ENCODE measurements at places on chromosomes 1 and 21.
A peak's percentile ranks its signal among the peaks of the same experiment; 100 is the strongest.

GRCh38 chr1:63703701-63704107 is 70.1 kb upstream of the ROR1 start:
- DNase-seq: no peak

GRCh38 chr1:145962157-145963102 is 1.9 kb downstream of the ANKRD34A start:
- DNase-seq: peak; percentile 57

- no peak for DNase-seq
These were observed 48.9 kb downstream of the SKI start for GRCh38 chr1:2276803-2277580.

DNA sequence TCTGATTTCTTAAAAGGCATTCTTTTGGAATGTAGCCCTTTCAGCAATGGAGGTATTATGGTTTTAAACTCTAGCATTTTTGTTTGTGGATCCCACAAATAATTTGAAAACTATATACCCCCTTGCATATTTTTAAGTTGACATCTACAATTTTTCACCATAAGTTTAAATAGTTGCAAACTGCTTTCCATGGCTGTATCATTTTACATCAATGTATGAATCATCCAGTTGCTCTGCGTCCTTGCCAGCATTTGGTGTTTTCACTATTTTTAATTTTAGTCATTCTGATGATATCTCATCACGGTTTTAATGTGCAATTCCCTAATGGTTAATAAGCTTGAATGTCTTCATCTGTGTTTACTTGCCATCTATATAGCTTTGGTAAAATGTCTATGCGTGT is 20.7 kb downstream of the DIPK1A start:
- DNase-seq: no peak

- no peak for DNase-seq
These were observed 1.1 kb upstream of the PSMG1 start for GRCh38 chr21:39184050-39184980.

GRCh38 chr1:192878249-192878648 is 69.4 kb downstream of the RGS2 start:
- no peak for DNase-seq

GRCh38 chr1:230315099-230315498 is 111.0 kb downstream of the PGBD5 start:
- DNase-seq: no peak

DNA sequence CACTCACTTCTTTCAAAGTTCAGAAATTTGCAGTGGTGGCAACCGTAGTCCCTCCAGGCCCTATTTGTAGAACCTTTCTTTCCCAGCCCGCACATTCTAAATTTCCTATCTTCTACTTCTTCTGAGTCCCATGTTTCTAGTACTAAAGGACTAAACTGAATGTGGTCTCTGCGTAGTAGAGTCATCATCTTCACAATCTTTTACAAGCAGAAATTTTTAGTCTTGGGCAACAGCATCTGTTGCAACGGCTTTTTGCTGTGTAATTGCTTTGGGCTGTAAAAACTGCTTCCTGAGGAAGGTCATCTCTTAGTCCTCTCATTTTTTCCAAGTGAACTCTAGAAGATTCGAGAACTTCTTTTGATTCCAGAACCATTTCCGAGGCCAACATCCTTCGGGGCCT is 23.9 kb downstream of the VAV3 start:
- no peak for DNase-seq

DNA sequence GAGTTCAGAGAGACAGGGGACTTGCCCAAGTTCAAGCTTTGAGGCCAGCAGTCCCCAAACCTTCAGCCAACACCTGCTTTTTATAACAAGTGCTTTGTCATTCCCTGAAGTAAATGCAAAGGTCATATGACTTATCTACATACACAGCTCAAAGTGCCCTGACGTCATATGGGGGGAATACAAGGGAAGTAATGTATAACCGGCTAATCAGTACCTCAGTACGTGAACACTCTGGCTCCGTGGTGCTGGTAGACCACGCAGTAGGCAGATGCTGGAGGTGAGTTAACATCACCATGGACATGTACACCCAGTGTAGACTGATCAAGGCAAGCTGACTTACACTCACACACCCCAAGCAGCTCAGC is 60.0 kb downstream of the BACE2 start:
- DNase-seq: no peak

- no peak for DNase-seq
These were observed 81.2 kb upstream of the RAVER2 start for GRCh38 chr1:64663668-64664067.

DNA sequence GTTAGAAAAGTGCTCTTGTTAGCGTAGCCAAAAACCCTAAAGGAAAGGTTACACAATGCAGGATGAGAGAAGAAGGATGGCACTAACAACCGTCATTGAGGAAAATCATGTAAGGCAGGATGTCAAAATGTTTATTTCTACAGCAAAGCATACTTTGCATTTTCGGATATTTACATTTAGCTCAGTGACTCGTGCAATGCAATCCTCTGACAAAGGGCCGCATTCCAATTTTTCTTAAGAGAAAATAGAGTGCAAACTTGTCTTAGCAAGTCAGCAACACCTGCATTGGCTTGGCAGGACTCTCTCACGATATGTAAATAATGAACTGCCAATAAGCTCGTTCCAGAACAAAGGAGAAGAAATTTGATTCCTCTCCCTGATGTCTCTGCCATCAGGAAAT is 33.3 kb downstream of the TIAM1 start:
- no peak for DNase-seq

DNA sequence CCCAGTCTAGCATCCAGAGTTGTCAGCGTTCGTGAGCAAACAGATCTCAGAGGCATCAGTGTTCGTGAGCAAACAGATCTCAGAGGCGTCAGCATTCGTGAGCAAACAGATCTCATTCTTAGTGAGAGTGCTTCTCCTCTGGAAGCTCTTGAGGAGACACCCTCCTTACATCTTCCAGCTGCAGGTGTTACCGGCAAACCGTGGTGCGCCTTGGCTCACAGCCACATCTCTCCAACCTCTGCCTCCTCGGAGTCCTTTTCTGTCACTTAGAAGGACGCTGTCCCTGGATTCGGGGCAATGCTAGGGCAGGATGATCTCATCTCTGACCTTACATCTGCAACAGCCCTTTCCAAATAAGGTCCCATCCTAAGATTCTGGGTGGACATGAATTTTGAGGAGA is 14.6 kb upstream of the UMODL1 start:
- DNase-seq: no peak

Data from stimulated activated CD4-positive, alpha-beta T cell treated with anti-CD3 and anti-CD28 coated beads, Interleukin-2, amount 100 ng/mL, for 24 hours (primary cell).